ENCODE measurements at places on chromosomes 1 and 21.

GRCh38 chr1:230707732-230708630, 5.9 kb downstream of the AGT start:
- DNase-seq: no peak

GRCh38 chr1:29590583-29591565, 354.6 kb downstream of the PTPRU start:
- no peak for DNase-seq

DNA sequence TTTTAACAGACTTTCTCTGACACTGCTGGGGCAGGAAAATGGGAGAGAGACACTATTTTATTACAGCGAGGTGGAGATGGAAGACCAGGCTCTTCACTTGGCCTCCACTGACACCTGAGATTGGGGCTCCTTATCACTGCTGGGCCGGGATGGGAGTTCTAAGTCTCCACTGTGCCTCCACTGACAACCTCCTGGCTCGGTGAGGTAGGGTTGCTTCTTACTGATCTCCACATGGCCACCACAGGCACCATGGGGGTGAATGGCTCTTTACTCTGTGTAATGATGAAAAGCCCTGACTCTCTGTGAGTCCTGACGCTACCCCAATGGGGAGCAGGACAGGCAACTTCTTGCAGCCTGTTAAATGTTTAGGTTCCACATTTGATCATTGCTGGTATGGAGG, 67.7 kb downstream of the ATP1A1 start:
- no peak for DNase-seq

GRCh38 chr1:39283858-39284257, 79.4 kb downstream of the MACF1 start:
- DNase-seq: no peak

DNA sequence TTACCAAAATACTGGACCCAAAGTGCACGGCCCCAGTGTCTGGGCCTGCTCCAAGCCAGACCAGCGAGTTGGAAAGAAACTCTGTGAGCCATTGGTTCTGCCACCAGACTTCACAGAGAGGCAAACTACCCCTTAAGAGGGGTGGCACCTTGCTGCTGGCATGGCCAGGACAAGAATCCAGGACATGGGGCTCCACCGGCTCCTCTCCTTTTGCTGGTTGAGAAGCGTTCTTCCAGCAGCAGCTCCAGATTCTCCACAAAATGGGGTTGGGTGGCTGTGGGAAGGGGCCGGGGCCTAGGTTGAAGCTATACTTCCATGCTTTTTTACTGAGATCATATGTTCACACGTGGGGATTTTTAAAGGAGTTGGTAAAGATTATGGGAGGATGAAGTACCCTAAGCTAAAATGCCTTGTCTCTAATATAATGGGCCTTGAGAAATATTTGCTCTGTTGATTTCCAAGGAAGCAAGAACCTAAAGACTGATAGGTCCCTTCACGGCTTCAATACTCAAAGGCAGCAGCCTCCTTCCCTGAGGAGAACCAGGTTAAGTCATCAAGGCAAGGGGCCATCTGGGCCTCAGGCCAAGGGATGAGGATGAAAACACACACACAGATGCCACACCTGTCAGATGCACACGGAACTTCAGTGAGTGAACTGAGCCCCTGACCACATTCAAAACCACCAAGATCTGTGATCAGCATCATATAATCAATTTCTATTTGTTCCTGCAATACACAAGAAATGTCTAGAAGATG, 3.1 kb downstream of the C1orf198 start:
- no peak for DNase-seq

GRCh38 chr21:28311411-28312190, 681.1 kb downstream of the LTN1 start:
- DNase-seq: no peak

DNA sequence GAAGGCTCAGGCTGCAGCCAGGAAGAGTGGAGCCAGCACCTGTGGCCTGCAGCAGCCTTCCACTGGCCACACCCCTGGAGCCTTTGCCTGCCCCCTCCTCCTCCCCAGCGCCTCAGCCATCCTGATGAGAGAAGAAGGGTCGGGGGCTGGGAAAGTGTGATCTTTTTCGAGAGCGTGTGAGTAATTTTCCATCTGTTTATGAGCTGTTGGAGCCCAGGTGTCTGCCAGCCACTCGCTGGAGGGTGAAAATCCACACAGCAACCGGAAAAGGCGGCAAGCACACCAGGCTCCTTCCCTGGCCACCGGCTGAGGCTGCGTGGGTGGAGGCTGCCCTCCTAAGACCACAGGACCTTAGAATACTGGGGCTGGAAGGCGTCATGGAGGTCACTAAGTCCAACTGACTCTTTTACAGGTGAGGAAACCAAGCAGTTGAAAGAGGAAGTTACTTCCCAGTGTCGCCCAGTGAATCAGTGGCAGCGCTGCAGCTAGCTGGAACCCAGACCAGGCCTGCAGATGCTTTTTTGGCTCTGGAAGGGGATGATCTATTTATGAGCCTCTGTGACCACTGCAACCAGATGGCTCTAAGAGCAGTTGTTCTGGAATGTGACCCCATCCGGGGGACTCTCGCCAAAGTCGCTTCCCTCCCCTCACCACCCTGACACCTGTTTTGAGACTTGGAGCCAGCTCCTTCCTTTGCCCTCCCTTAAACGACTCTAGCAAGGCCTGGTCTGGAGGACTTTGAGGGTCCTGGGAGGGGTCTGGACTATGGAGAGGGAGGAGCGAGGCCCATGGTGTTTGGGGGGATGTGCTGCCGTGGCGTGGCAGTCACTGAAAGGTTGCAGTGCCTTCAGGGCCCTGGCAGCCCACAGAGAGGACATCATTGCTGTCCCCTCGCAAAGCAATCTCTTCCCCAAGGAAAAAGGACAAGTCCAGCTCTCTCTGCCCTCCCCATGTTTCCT, 54.5 kb downstream of the LGR6 start:
- DNase-seq: no peak

GRCh38 chr21:33133892-33134291, 64.0 kb downstream of the OLIG1 start:
- no peak for DNase-seq

- DNase-seq: no peak
Observed at GRCh38 chr1:40907899-40908298, 45.7 kb upstream of the CITED4 start.

GRCh38 chr1:61255358-61255703, 173.0 kb downstream of the NFIA start:
- no peak for DNase-seq

DNA sequence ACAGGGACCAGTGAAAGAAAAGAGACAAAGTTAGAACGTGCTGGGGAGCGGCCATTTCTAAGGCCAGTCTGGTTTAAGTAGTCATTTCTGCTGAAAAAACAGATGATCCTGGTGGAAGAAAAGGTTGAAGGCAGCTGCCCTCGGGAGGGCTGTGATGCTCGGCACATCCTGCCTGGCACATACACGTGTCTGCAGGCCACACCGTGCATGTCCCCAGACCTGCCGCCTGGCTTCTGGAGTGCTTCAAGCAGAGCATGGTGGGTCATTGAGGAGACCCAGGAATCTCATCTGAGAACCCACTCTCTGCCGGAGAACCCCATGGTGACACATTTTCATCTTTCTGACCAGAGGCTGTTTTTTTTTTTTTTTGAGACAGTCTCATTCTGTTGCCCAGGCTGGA, 32.4 kb downstream of the IFNAR1 start:
- DNase-seq: no peak

Measured in GOT3 (cell line).